ENCODE measurements at places on chromosomes 5 and 9.

DNA sequence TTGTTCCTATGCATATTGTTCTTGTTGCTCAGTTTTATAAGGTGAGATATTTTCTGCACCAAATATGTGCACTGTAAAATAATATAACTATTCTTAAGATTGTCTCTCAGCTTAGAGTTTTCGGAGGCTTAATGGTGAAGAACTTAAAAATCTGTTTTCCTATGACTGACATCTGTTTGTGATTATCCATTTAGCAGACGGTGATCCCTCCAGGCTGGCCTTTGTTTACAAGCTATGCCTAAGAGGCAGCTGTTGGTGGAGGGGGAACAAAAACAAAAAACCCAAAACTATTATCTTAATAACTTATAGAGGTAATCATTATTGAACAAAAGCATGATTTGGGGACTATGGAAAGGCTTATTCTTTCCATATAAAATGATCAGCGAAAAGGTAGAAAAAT is 658 bp downstream of the PDCD1LG2 start:
- no peak for DNase-seq

- no peak for DNase-seq
Observed at GRCh38 chr5:136563489-136563888, 198.1 kb upstream of the TRPC7 start.

DNA sequence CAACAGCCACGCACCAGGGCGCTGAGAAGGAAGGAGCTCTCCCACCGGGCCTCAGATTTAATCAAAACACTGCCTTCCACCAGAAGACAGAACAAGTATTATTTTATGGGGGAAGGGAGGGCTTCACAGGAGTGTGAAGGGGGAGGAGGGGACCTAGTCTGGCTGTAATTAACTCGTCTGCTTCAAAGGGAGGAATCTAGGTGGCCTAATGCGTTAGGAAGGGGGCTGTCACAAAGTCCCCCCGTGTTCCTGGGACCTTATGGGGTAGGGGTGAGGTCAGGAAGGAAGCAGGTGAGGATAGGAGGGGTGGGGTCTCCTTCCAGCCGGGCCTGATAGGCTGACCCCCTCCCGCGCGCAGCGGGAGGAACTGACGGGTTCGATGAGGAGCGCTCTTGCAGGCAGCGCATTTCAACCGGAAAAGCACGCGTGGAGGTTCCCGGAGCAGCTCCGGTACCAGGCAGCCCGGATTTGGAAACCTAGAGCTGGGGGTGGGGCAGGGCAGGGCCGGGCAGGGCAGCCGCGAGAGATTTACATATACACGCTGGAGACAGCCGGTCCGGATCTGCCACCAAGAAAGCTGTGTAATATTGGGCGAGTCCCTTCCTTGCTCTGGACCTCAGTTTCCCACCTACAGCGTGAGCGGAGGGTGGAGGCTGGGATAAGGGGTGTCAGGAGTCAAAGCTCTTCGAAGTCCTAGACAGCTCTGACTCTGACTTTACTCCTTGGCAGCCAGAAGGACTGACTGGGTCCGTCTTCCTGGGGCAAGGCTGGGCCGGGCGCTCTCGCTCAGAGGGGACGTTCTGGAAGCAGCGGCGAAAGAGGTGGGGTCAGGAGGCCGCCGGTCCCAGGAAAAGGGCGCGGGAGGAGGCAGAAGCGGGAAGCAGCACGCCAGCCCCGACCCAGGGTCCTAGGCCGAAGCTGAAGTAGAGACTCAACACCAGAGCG is 1.8 kb downstream of the SHB start:
- DNase-seq = peak; percentile 36

GRCh38 chr9:89425921-89426383 is 72.0 kb downstream of the SEMA4D start:
- no peak for DNase-seq

- no peak for DNase-seq
Observed at GRCh38 chr5:94932259-94932658, 313.8 kb downstream of the SLF1 start.

DNA sequence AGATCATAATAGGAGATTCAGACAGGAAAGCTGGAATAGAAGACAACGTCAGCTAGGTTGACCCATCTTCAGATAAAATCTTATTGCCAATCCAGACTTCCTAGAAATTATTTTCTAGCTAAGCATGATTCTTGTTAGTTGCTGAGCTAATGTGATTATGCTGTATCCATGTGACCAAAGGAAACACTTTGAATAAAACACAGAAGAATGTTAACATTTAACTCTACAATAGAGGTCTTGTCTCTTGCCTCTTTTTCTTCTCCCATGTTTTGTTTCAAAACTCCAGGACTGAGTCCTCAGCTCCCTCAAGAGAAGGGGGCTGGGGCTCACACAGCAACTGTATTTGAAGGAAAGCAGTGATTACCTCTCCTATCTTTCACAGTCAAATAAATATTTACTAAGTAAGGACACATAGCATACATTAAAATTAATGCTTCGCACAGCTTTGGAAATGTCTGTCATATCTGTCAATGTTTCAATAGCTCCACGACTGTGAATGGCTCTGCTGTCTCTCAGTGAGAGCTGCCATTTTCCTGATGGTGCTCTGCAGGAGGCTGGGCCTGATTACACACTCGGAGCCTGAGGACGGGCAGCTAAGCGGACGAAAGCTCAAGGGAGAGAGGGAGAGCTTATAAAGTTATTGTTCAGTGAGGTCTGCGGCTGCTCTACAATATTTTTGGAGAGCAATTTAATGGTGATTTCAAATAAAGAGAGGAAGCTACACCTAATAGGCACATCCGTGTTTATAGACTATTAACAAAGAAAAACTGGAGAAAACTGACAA is 64.8 kb upstream of the ZNF462 start:
- no peak for DNase-seq

DNA sequence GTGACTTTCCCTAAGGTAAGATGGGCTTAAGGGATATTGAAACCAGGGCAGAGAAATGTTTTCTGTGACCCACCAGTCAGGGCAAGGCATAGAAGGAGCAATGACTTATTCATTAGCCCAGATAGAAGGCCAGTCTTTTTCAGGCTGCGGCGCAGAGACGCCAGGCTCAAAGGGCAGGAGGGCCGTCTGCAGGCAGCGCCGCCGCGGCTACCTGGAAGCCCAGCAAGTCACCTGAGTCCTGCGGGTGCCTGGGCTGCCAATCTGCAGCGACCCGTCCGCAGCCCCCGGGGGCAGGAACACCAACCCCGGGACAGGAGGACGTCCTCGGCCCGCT is 322 bp upstream of the SH3GL2 start:
- no peak for DNase-seq

DNA sequence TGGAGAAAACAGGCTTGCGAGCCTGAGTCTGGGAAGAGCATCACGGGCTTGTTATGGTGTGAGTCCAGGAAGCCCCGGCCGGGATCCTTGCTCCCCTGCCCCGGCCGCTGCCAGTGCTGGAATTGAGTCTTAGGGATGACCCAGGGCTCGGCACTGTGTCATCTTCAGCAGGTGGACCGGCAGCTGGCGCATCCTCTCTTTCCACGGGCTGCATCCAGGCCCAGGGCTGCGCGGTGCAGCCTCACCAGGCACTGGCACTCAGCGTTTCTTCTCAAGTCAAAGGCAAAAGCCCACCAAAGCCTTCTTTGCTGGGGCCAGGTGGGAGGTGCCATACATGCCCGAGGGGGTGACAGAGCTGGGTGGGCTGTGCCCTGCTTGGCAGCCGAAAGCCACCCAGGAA is 46.6 kb downstream of the COL5A1 start:
- DNase-seq = no peak

GRCh38 chr5:91061946-91062562 is 321.1 kb downstream of the ARRDC3 start:
- DNase-seq = no peak

DNA sequence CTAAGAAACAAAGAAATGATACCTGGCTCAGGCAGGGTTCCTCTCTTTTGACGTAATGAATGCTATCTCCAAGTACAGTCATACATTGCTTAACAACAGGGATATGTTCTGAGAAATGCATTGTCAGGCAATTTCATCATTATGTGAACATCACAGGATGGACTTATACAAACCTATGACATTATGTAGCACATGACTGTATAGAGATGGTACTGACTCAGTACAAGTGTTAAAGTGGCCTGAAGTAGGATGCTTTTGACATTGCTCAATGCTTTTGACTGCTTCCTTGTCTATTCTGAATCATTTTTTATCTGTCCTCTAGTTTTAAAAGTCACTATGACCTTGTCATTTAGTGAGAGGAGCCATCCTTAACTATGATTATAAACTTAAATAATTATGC is 147.6 kb downstream of the NR2F1-AS1 start:
- DNase-seq = no peak

DNA sequence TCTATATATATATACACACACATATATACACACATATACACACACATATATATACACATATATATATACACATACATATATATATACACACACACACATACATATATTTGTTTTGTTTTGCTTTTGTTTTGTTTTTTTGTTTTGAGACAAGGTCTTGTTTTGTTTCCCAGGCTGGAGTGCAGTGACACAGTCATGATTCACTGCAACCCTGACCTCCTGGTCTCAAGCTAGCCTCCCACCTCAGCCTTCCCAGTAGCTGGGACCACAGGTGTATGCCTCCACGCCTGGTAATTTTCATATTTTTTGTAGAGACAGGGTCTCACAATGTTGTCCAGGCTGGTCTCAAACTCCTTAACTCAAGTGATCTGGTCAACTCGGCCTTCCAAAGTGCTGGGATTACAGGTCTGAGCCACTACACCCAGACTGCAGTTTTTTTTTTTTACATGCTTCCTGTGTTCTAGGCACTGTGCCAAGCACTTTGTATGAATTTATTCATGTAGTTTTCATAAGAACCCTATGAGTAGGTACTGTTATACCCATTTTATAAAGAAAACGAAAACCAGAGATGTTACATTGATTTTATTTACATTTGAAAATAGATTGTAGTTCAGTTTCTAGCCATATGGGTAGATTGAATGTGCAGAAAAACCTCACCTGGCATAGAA is 120.7 kb downstream of the PBX3 start:
- DNase-seq = no peak

DNA sequence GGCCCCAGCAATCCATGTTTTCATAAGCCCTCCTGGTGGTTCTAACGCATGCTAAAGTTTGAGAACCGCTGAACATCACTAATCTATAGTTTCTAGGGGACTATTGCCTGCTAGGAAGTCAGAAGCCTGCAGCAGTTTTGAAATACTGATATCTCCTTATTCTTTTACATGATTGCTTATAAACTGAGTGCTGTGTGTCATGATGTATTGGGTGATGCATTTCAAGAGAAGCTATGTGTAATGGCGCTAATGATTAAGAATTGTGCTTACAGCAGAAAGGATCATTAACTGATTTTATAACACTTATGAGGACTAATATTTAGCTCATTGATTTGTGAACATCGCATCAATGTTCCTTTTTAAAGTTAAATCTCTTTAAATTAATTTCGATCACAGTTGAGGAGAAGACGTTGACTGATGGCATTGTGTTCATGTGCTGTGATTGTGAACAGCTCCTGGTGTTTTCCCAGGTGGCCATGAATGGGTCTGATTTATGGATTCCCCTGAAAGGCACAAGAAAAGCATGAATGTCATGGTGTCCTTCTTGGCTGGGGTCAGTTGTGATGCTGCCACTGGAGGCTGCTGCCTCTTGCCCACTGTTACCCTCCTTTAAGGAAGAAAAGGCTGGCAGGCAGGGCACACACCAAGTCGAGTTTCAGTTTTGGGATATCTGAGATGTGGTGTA is 12.0 kb upstream of the DAP start:
- no peak for DNase-seq

DNA sequence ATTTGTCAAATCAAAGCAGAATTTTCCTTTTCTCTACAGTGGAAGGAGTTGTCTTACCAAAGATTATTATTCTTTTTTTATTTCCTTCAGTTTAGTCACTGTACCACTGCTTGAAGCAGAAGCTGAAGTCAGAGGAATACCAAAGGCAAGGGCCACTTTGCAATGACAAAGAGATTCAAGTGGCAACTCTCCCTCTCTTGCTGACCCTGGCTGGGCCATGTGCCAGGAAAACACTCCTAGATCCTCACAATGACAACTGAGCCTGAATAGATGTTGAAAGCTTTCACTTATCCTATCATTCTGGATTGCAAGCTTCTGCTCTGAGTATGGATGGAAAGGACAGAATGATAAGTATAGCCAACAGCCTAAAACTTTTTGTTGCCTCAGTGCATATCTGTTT is 618.3 kb downstream of the NR2F1-AS1 start:
- no peak for DNase-seq

DNA sequence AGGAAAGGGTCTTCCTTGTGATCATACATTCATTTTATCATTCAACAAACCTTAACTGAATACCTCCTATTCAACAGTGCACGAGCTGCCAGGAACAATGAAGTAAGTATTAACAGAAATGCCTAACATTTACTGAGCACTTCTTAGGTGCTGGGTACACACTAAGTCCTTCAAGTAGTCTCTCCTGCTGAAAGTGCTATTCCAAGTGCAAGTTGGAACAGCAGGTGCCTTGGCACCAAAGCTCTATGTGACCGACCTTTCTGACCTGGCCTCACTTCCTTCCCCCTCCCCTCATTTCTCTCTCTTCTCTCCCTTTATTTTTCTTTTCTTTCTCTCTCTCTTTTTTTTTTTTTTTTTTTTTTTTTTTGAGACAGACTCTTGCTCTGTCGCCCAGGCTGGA is 94.5 kb downstream of the GRIA1 start:
- no peak for DNase-seq

GRCh38 chr9:133352635-133353340 is 3.5 kb downstream of the SURF1 start:
- no peak for DNase-seq

- DNase-seq = no peak
Observed at GRCh38 chr5:154590093-154590724, 112.2 kb upstream of the HAND1 start.

DNA sequence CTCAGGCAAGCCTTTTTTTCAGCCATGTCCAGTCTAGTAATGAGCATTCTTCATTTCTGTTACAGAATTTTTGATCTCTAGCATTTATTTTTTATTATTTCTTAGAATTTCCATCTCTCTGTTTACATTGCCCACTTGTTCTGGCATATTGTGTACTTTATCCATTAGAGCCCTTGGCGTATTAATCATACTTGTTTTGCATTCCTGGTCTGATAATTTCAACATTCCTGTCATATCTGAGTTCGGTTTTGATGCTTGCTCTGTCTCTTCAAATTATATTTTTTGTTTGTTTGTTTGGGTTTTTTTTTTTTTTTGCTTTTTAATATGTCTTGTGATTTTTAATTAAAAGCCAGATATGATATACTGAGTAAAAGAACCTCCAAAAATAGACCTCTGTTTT is 23.0 kb upstream of the JAK2 start:
- no peak for DNase-seq

DNA sequence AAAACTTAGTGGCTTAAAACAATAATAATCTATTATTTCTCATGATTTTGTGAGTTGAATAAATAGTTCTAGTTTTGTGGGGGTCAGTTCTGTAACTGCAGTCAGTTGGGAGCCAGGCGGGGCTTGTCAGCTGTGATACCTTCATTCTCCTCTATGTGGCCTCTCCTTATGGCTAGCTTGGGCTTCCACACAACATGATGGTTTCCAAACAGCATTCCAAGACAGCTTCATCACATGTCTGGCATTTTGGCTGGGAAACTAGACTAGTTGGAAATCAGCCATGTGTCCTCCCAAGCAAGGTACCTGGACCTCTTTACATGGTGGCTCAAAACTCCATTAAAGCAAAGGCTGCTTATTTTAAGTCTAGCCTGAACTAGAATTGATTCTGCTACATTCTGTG is 61.4 kb upstream of the RANBP3L start:
- DNase-seq = no peak

- no peak for DNase-seq
Observed at GRCh38 chr5:172607213-172607793, 33.8 kb upstream of the NEURL1B start.

- no peak for DNase-seq
Observed at GRCh38 chr5:57824047-57824446, 341.4 kb upstream of the ACTBL2 start.
